ENCODE measurements at places on chromosomes 2 and 18. TPM values are rescaled to one million over a fixed set of nuclear protein-coding genes. Genes with fewer than 3 reads are reported as not detected.

The MAPRE3 gene
- total RNA-seq = 15.8 TPM

GRCh38 chr2:191748059-191748461 is 70.1 kb downstream of the NABP1 start:
- H3K4me1 ChIP-seq = no peaks in the 10 kb centered on the region
- no peaks in the 10 kb centered on the region for H3K36me3 ChIP-seq
- H3K4me3 ChIP-seq = no peak overlapping the region
- H3K27me3 ChIP-seq = no peaks in the 10 kb centered on the region
- no peak overlapping the region for H3K27ac ChIP-seq
- no peak for DNase-seq

The CYP27C1 gene
- total RNA-seq = 0.52 TPM

DNA sequence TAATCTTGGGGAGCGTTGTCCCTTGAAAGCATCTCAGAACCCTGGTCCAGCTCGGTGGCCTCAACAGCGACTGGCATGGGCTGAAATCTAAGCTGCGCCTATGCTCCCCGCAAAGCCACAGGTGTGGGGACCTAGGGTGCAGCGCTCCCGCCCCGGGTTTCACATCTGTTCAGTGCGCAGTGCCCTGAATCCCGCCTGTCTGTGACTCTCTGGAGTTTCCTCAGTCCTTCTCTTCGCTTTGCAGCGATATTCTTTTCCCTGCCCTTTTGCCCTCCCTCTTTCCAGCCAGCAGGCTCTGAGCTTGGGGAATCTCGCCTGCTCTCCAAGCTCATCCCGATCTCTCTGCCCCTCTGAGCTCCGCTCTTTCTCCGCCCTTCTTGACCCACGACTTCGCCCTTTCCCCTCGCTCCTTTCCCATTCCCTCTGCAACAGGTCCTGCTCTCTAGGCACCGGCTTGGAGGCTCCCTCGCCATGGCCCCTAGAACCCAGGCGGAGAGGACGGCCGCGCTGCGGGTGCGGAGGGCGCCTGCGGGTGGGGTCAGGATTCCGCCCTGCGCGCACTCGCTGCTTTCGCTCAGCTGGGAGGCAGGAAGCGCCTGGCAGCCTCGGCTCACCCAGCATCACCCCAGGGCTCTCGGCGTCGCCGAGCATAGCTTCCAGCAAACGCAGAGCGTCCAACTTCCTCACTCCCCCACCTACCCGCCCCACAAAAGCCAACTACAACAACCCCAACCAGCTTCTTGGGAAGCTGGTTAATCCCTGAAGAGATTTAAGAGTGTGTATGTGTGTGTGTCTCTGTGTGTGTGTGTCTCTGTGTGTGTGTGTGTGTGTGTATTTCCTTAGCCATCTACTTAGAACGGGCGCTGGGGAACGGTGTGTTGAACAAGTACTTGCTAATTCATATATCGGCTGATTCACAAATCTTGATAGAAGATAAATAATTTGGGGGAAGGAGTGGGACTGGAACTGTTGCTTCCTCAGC is 1.1 kb downstream of the GRP start:
- no peak overlapping the region for H3K4me3 ChIP-seq
- H3K36me3 ChIP-seq = no peaks in the 10 kb centered on the region
- no peaks in the 10 kb centered on the region for H3K27me3 ChIP-seq

The LRATD1 gene
- 5.7 TPM for total RNA-seq

DNA sequence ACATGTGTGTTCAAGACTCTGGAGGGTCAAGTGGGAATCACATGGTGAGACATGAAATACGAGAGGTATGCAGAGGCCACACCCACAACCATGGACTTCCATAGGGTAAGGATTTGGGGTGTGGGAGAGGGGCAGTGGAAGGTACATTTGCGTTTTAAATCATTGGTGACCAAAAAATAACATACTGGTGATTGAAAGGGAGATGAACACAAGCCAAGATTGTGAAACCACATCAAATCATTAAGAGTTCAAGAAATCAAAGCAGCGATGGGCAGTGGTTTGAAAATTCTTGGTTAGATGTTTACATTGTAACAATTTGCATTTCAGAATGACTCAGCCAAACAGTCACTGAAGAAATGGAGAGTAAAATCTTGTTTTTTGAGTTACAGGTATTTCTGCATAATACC is 1.9 kb upstream of the CABYR start:
- no peak overlapping the region for H3K4me3 ChIP-seq
- H3K27ac ChIP-seq = no peak overlapping the region
- DNase-seq = no peak
- H3K36me3 ChIP-seq = peaks cover 4% of the 10 kb centered on the region
- H3K4me1 ChIP-seq = peaks cover 16% of the 10 kb centered on the region

GRCh38 chr2:13758412-13758811 is 874.1 kb upstream of the LRATD1 start:
- no peaks in the 10 kb centered on the region for H3K36me3 ChIP-seq
- no peak overlapping the region for H3K27ac ChIP-seq
- no peak overlapping the region for H3K4me3 ChIP-seq
- H3K27me3 ChIP-seq = no peaks in the 10 kb centered on the region
- no peak for DNase-seq

- H3K36me3 ChIP-seq = no peaks in the 10 kb centered on the region
- DNase-seq = no peak
- no peaks in the 10 kb centered on the region for H3K4me1 ChIP-seq
- no peaks in the 10 kb centered on the region for H3K27me3 ChIP-seq
- no peak overlapping the region for H3K4me3 ChIP-seq
Measured at GRCh38 chr2:191746346-191747169, 68.6 kb downstream of the NABP1 start.

- H3K27ac ChIP-seq = peak overlapping the region; percentile 73
- H3K4me3 ChIP-seq = no peak overlapping the region
- H3K36me3 ChIP-seq = no peaks in the 10 kb centered on the region
- peaks cover 93% of the 10 kb centered on the region for H3K4me1 ChIP-seq
- no peaks in the 10 kb centered on the region for H3K27me3 ChIP-seq
Measured at GRCh38 chr2:217930761-217931563, 71.8 kb downstream of the TNS1 start.

The HOXD1 gene
- 0.26 TPM for total RNA-seq

- no peak for DNase-seq
- H3K36me3 ChIP-seq = no peaks in the 10 kb centered on the region
- H3K4me1 ChIP-seq = no peaks in the 10 kb centered on the region
Measured at GRCh38 chr2:10514273-10514672, 66.1 kb upstream of the ODC1 start.

DNA sequence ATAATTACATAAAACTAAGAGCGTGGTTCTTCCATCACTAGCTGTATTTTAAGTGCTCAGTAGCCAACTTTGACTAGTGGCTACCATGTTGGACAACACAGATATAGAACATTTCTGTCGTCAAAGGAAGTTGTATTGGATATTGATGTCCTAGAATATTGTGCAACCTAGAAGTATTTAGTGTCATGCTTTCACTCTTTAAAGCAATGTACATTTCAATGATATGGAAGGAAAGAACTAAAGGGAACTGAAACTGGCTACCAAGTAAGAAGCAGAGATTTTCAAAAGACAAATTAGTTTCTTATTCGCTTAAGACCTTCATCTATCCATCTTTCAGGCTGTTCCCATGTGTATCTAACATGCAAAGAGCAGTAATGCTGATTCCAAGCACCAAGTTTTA is 85.4 kb upstream of the EML6 start:
- no peak overlapping the region for H3K4me3 ChIP-seq
- peaks cover 10% of the 10 kb centered on the region for H3K36me3 ChIP-seq
- peaks cover 52% of the 10 kb centered on the region for H3K4me1 ChIP-seq
- H3K27me3 ChIP-seq = no peaks in the 10 kb centered on the region
- peak overlapping the region; percentile 74 for H3K27ac ChIP-seq

DNA sequence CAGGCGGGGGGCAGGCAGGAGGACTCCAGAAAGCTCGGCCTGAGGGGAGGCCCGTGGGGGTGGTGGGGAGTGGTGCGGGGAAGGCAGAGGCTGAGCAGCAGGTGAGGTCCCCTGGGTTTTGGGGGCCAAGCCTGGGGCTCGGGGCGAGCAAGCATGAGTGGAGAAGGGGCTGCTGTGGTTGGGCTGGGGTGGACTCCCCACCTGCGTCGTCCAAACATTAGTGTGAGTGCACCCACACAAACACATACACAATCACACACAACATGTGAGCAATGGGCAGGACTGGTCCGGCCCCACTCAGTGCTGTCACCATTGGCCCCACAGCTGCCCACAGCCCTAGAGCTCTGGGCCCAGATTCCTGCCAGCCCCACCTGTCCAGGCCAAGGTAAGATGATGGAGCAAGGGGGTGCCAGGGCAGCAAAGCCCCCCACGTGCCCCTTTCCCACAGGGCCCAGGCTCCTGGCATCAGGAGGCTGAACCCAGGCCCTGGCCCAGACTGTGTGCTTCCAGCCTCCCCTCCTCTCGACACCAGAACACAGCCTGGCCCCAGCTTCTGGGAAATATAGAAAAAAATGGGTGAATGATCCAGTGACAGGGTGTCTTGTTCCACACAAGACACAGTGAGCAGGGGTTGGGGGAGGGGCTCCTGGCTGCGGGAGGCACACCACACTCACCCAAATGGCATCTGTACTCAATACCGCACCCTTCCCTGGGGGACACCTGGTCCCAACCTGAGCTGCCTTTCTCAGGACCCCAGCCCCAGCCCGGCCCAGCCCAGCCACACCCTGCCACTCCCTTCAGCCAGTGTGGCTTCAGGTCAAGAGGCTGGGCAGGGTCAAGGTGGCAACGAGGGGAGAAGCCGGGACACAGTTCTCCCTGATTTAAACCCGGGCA is 463 bp upstream of the ALPP start:
- no peaks in the 10 kb centered on the region for H3K27me3 ChIP-seq
- no peak overlapping the region for H3K4me3 ChIP-seq
- no peaks in the 10 kb centered on the region for H3K36me3 ChIP-seq
- no peak for DNase-seq
- H3K27ac ChIP-seq = no peak overlapping the region
- H3K4me1 ChIP-seq = no peaks in the 10 kb centered on the region
